H9 (cell line): ENCODE measurements at places on chromosomes 13 and 19.

DNA sequence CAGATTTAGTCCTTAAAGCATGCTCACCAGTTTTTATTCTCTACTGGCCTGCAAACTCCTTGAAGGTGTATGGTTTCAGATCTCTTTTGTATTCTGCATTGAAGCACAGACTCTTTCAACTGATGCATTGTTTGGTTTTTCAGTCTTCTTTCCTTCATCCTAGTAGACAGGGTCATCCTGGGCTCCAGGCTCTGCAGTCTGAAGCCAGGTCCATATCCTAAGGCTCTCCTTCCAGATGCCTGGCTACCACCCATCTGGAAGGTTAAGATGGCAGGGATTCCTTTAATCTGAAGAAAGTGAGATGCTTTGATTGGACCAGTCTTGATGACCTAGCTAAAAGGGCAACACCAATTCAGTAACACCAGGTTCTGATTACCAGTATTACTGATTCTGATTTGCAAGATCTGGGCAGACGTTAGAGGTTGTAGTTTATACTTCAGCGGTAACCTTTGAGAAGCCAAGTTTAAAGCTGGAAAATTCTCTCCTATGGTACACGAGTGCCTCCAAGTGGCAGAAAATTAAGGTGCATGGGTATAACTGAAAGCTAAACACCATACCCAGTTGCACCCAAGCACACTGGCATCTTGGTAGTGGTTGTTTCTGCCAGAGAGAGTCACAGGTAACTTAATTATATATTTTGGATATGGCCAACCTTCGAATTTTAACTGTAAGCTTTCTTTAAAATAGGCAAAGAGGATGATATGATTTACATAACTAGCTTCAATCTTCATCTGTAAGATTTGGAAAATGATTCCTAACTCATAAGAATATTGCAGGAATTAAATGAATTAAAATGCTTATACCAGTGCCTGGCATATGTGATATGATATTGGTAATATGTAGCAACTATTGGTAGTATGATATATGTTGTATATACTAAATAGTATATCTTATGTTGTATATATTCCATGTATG lies 1651.9 kb upstream of the MIR17HG start:
- peak; percentile 46 for DNase-seq

GRCh38 chr13:46844431-46844830 lies 47.5 kb upstream of the ESD start:
- DNase-seq, result no peak

GRCh38 chr19:782878-783668 lies 14.2 kb upstream of the PTBP1 start:
- no peak for DNase-seq

- peak; percentile 83 for DNase-seq
These were observed 24.1 kb upstream of the PTPRS start for GRCh38 chr19:5364674-5365073.

GRCh38 chr19:30420316-30420715 lies 48.1 kb downstream of the ZNF536 start:
- no peak for DNase-seq

GRCh38 chr13:108120302-108120701 lies 95.0 kb downstream of the LIG4 start:
- DNase-seq, result peak; percentile 36

- no peak for DNase-seq
These were observed 63.1 kb upstream of the FRY start for GRCh38 chr13:31968473-31968872.

GRCh38 chr19:44111910-44112463 lies 1.2 kb upstream of the ZNF225 start:
- DNase-seq, result peak; percentile 94

DNA sequence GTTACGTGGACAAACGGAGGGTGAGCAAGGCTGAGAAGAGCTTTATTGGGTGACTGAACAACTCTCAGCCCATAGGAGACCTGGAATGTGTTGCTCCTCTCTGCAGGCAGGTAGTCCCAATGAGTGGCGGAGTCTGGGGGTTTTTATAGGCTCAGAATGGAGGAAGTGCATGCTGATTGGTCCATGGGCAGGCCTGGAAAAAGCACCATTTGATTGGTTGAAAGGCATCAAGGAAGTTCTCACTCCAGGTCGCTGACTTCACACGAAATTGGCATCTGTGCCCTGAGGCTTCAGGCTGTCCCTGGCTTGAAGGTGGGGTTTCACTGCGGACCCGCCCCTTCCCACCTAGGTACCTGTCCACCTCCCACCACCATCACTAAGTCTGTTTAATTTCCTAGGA lies 65.4 kb downstream of the SPATA13 start:
- DNase-seq, result peak; percentile 48

DNA sequence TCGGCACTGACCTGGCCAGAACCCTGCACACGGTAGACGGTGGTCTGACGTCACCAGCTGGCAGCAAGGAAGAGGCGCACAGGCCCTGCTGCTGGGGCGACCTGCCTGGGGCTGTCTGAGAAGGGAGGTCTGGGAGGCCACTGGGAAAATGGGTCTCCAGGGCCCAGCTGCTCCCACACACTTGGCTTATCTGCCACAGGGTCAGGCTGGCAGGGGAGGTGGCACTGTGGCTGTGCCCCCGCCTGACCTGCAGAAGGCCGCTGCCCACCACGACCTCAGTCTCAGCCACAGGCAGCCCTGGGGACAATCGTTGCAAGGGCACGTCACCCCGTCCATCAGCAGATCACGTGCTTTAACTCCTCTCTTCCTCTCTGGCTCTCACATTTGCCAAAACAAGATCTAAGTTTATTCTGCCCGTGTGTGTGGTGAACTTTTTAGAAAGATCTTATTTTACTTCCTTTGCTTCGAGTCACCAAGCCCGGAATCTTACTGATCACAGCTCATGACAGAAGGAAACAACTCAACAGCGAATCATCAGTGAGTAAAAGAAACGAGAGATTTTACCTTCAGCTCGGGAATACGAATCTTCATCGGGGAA lies 45.2 kb upstream of the RANBP3 start:
- DNase-seq, result no peak

- DNase-seq, result no peak
These were observed 386.6 kb downstream of the DIAPH3 start for GRCh38 chr13:59776924-59777690.

- DNase-seq, result peak; percentile 98
These were observed at the start of gene PPP1R13L for GRCh38 chr19:45404557-45405434. TSS of gene PPP1R13L (minus strand) at chr19:45405069. CDS start at chr19:45398318, 6,751 bp downstream.

DNA sequence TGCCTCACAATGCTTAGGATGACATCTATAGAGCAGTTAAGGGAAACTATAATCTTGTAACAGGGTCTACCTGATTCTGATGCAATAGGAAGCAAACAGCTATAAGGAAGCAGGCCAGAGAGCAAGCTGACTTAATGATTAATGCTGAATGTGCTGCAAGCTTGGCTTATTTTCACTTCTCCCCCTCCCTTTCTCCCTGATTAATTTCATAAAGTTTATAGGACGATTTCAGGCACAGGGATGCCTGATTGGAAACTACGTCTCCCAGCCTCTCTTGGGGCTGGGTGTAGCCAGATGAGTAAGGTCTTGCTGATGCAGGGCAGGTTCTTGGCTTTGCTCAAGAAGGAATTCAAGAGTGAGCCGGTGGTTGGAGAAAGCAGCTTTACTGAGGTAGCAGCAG lies 82.8 kb upstream of the MRI1 start:
- DNase-seq, result no peak

DNA sequence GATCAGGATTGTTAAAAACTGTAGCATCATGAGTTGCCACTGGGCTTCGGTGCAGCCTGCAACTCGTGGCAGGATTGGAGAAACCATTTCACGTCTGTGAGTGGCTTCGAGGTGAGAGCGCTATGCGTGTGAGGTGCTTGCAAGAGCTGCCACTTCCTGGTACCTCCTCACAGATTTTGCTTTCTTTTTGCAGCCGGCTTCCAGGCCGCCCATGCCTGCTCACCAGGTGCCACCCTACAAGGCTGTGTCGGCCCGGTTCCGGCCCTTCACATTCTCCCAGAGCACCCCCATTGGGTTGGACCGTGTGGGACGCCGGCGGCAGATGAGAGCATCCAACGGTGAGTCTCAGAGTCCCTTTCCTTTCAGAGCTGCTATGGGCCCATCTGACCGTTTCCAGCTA lies 57.9 kb upstream of the C1QTNF9 start:
- DNase-seq, result no peak

DNA sequence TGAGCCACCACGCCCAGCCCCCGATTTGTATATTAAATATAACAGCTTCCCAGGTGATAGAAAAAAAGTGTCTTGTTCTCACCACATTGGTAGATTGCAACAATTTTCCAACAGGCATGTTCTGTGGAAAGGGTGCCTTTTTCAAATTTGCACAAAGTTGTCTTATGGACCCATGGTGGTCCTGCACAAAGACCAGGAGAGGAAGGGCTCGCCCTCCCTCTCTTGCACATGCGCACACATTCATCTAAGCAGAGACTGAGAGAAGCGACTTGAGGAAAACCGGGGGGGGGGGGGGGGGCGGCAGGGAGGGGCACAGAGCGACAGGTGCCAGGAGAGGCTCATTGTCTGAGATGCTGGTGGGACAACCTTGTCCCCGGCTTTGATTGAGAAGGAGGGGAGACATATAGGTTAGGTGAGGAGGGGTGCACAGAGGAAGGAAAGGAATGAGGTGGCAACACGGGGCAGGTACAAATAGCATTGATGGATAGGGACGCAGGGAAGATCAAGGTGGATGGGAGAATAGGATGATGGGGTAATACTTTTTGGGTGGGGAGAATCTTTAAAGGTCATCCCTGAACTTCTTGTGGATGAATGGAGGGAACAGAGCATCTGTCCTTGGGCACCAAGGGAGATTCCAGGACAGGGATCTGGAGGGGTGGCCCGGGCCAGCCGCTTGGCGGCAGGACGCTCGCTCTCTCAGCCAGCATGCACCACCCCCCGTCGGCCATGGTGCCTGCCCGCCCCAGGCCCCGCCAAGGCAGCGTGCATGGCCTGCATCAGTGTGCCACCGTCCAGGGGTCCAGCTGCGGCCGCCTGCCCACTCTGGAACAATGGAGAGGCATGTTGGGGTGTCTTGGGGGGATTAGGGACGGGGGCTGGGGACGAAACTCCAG lies 76.0 kb downstream of the IER2 start:
- no peak for DNase-seq

DNA sequence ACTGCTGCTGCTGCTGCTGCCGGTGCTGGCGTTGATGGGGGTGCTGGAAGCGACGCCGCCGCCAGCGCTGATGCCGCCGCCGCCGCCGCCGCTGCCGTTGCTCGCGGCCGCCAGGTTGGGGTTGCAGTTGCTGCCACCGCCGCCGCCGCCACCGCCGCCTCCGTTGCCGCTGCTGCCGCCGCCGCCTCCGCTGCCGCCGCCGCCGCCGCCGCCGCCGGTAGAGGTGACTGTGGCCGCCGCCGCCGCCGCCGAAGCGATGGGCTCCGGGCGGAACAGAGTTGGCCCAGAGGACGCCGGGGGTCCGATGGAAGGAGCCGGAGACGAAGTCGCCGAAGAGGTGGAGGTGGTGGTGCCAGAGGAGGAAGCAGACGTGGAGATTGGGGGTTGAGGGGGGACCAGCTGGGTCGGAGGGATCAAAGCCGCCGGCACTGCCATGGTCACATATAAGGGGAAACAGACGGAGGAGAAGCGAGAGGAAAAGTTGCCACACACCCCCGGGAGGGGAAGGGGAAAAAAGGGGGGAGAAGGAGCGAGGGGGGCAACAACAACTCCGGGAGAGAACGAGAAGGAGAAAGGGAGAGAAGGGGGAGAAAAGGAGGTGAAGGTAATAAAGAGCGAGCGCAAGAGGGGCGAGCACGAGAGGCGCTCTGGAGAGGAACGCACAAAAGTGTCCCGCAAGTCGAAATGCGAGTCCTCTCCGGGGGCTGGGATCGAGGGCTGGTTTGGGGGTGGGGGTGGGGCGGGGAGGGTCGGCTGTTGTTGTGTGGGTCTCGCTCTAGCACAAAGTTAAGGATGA lies 471 bp downstream of the DACH1 start:
- DNase-seq, result peak; percentile 38

GRCh38 chr13:24624801-24625231 lies 55.4 kb upstream of the ATP12A start:
- no peak for DNase-seq

DNA sequence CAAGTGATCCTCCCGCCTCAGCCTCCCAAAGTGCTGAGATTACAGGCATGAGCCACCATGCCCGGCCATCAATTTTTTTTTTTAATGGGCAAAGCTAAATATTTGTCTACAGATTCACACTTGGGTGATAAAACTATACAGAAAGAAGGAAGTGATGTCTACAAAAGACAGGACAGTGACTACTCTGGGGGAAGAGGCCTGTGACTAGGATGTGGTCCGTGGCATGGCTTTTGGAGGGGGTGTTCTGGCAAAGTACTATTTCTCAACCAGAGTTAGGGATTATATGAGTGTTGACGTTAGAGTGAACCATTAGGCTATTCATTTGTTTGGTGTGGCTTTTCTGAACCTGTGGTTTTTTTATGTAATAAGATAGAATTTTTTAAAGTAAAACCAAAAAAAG lies 42.7 kb downstream of the INSR start:
- no peak for DNase-seq

DNA sequence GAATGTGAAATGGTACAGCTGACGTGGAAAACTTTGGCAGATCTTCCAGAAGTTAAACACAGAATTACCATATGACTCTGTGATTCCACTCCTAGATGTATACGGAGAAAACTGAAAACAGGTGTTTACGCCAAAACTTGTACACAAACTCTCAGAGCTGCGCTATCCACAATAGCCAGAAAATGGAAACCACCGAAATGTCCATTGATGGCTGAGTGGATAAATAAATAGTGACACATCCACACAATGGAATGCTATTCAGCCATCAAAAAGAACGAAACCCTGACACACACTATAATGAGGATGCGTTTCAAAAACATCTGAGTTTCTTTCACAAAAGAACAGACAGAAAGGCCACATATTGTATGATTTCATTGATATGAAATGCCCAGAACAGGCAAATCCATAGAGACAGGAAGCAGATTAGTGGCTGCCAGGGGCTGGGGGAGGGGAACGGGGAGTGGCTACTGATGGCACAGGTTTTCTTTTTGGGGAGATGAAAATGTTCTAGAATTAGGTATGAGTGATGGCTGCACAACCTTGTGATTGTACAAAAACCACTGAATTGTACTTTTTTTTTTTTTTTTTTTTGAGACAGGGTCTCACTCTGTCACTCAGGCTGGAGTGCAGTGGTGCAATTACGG lies 33.0 kb downstream of the IL12RB1 start:
- DNase-seq, result no peak

- no peak for DNase-seq
These were observed 12.5 kb downstream of the ARRDC2 start for GRCh38 chr19:18020212-18021085.

DNA sequence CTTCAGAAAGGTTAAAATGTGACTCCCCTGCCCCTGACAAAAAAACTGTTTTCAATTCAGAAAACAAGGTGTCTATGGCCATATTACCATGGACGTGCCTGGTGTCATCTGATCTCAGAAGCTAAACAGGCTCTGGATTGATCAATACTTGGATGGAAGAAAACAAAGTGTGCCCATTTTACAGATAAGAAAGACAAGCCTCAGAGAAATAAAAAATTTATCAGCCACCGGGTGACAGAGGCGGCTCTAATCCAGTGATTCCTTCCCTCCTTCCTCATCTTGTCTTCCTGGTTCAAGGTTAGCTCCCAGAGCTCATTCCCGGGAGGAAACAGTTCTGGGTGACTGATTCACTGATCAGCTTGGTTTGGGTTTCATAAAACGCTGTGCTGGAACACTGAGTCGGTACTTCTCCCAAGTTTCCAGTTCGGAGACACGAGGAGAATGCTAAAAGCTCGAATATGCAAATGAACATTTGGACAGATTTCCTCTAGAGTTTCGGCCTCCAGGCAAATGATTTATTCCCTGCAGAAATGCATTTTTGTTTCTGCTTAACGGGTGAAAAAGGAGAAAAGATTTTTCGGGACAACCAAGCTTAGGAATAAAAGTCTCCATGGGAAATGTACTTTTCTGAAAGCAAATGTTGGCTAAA lies 211.2 kb downstream of the UQCRFS1 start:
- DNase-seq, result no peak

- DNase-seq, result no peak
These were observed 242.1 kb downstream of the ENOX1 start for GRCh38 chr13:43544631-43545030.
